ENCODE measurements at places on chromosomes 5 and 9.
A peak's percentile ranks its signal among the peaks of the same experiment; 100 is the strongest.

DNA sequence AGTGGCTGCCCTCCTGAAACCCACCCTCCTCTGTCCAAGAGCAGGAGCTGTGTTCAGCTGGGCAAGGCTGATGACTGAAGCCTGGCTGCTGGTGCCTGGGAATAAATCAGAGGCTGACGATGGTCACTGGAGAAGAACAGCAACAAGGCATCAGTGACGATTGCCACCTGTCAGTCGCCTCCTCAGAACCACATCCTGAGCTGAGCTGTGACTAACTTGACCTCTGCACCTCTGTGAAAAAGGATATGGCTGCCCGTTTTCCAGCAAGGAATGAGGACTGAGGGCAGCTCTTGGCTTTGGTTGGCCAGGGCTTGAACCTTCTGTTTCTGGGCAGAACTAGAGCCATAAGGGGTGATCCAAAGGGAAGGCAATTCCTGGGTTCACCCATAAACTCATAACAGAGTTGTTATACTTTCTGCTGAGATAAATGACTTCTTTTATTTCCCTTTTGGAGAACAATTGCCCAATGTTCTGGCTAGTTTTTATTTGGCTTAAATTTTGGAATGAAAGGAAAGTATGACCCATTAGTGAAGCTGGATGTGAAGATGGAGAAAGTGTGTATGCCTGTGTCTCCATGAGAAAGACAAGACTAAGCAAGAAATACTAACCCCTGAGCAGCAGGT lies 40.1 kb downstream of the TRIP13 start:
- no peak for DNase-seq

DNA sequence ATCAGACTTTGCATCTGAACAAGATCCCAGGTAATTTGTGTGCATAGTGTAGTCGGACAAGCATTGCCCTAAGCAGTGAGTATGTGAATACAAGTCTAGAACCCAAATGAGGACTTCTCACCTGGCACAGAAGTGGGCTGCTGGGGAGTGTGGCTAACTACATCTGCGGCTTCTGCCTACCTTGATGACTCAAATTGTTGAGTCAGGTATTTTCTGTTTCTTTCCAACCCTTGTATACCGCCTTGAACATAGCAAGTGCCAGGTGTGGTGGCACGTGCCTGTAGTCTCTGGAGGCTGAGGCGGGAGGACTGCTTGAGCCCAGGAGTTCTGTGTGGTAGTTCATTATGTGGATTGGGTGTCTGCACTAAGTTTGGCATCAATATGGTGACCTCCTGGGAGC lies 7.9 kb upstream of the JADE2 start:
- DNase-seq, result no peak

- DNase-seq, result no peak
Observed at GRCh38 chr5:3325972-3326840, 269.4 kb upstream of the IRX1 start.

DNA sequence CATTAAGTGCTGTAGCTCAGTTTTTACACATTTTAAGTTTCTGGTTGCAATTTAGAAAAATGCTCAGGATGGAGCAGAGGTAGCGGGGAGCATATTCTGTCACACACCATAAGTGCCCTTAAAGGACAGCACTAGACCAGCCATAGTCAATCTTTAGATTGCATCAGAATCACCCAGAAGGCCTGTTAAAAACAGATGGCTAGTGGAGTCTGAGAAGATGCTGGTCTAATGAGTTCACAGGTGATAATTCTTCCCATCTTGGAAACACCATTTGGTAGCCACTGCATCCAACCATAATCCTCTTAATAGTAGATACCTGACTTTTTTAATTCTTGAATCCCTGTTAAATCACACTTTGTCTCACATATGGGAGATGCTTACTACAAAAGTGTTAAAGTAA lies 113.2 kb downstream of the CDH18 start:
- no peak for DNase-seq

DNA sequence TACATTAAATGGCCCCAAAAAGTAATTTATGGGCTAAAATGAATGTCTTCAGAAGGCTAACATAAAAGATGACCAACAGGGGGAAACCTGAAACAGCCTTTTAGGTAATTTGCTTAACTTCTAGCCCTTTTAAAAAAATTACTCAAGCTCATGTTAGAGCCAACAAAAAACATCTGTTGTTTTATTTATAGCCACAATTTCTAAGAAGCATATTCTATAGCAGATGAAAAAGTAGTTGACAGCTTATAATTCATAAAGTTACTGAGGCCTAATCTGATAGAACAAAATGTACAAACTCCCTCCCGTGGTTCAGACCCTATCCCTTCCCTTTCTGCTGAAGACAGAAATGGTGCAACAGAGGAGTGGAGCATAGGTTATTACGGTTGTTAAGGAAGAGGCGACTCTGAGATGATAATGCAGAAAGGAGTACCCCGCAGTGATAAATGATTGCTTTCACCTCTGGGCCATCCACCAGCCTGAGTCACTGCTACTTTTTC lies 46.1 kb downstream of the PIK3R1 start:
- DNase-seq, result no peak

DNA sequence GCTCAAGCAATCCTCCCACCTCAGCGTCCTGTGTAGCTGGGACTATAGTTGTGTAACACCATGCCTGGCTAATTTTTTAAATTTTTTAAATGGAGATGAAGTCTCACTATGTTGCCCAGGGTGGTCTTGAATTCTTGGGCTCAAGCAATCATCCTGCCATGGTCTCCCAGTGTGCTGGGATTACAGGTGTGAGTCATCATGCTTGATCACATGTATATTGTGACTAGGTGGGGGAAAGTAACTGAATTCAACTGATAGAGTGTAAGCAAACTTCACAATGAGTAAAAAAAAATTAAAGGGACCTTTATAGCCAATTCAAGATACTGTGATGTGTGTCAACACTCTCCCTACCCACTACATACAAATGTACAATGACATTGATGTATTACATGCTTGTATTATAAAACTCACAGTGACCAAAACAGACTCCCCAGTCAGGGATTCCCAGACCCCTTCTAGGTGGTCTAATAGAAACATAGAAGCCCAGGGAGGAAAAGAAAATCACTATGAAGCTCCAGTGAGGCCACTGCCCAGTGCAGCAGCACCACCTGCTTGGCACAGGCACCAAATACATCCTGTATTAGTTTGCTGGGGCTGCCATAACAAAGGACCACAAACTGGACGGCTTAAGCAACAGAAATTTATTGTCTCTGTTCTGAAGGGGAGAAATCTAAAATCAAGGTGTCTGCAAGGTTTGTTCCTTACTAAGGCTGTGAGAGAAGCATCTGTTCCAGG lies 8.8 kb downstream of the PLGRKT start:
- DNase-seq, result no peak

DNA sequence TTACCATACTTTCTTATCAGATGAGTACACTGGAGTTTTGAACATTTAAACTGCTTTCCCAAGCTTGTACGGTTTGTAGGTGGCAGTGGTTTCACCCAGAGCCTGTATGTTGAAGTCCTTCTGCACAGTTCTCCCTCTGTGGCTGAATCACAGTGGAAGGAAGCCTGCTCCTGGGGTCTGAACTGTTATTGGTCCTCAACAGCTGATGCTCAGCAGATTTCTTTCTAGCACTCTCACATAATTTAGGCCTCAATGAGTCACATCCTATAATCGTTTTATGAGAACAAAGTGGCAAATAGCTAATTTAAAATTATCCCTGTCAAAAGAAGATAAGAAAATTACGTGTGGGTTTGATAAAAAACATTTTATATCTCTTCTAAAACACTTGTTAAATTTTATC lies 229.7 kb downstream of the TLE4 start:
- no peak for DNase-seq

DNA sequence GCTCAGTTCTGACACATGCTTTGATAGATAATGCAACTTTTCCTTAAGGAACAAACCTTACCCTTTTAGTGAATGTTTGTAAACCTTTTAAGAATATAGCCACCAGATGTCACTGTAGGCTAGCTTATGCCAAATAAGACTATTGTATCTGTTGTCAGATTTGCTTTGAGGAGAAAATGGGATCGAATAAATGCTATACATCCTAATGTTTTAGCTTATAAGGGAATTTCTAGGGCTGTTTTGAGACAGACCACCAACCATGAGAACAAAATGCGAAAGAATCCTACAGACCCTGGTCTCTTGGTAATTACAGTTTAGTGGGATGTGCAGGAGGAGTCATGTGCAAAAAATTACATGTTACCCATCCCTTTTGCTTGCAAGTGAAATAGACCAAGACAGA lies 127.6 kb upstream of the NMUR2 start:
- no peak for DNase-seq

DNA sequence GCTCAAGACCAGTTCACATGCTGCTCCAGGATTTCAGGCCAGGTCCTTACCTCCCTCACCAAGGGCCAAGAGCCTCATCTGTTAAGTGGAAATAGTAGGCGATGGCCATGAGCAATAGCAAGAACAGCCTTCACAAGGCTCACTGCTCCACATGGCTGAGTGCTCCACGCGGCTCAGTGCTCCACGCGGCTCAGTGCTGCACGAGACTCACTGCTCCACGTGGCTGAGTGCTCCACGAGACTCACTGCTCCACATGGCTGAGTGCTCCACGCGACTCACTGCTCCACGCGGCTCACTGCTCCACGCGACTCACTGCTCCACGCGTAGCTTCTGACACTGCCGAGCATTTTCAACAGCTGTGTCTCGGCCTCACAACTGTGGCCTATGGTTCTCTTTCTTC lies 36.4 kb upstream of the ADAMTS2 start:
- DNase-seq, result no peak

- DNase-seq, result no peak
Observed at GRCh38 chr9:95327239-95327865, 9.8 kb upstream of the FANCC start.

DNA sequence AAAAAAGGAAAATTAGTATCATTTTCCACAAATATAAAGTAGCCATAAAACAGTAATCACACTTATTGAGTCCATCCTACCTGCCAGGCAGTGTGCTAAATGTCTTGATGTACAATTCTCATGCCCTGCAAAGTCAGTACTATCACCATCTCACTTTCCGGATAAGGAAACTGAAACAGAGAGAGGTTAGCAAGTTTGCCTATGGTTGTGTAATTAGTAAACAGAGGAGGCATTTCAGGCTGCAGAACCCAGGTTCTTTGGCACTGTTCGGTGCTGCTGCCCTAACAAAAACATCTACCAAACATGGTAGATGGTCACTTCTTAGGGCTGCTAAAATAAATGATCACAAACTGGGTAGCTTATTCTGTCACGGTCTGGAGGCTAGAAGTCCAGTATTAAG lies 22.6 kb downstream of the PLAC8L1 start:
- no peak for DNase-seq

DNA sequence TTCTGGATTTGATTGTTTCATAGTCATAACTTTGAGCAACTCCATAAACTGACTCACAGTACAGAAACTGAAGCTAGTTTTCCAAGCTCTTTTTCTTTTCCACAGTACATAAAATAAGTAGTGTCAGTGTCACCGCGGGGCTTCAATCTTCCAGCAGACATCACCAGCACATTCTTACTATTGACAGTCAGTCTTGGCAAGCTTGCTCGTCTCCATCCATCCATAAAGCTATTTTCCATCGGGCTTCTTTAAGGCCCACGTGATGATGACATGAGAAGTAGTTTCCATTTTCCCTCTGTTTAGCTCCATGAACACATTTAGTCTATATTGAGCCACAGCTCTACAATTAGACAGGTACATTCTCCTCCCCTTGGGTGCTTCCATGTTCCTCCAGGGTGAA lies 443.4 kb downstream of the KDM4C start:
- no peak for DNase-seq

DNA sequence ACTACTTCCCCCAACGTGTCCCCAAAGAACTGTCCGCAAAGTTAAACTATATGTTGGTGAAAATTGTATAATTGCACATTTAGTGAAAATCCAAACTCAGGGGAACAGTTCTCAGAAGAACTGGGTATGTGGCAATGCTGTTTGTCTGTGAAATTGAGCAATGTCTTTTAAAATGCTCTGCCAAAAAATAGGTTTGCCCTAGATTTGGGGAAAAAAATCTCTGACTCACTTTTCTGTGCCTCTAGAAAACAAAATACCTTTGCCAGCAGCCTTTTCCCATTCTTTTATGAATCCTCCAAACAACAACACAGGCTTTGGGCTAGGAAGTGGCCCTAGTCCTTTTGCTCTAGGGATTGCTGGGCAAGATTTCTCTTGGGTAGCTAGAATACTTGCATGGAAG lies 37.4 kb upstream of the ZNF608 start:
- DNase-seq, result no peak

- DNase-seq, result peak; percentile 69
Observed at GRCh38 chr9:133683586-133684120, 47.5 kb downstream of the DBH start.

- no peak for DNase-seq
Observed at GRCh38 chr9:123266655-123267399, 1.6 kb downstream of the STRBP start.

DNA sequence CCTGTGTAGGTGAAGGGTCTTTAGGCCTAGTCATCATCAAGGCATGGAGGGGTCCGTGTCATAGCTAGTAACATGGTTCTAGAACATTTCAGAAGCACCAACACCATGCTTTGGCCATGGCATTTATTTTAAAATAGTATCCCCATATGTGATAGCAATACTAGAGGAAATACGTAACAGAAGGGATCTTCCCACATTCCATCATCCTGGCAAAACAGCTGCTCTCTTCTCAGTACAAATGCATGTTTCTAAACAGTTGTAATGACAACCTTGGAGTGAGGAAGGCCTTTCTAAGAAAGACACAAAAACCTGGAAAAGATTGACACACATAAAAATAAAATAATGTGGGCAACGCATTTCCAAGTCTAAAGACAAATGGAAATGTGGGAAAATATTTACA lies 97.6 kb downstream of the GADD45G start:
- DNase-seq, result no peak

DNA sequence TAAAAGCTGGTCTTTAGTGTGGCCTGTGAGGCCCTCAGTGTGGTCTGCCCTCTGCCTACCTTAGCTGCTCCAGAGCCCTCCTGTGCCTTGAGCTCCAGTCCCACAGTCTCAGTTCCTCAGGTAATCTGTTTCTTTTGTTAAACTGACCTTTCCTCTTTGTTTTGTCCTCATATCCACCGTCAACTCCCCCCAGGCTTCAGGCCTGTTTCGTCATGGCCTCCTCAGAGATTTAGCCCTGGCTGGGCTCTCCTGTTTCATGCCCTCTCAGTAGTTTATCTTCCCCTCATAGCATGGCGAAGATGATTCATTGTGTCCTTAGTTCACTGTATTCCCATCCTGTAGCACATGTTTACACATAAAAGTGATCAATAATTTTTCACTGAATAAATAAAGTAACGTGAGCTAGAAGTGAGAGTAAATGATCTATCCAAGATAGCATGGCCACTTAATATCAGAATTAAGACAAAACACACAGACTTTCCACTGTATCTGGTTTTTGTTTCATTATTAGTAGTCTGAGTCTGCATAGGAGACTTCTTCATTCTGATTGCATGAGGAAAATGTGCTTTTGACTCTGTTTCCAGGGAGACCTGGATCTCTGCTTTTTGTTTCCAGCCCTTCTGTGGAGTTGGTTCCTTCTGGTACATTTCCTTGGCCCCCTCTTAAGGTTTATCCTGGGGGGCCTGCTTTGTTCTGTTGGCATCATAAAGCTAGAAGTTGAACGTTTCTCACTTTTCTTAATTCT lies 70.5 kb downstream of the SNX24 start:
- no peak for DNase-seq

DNA sequence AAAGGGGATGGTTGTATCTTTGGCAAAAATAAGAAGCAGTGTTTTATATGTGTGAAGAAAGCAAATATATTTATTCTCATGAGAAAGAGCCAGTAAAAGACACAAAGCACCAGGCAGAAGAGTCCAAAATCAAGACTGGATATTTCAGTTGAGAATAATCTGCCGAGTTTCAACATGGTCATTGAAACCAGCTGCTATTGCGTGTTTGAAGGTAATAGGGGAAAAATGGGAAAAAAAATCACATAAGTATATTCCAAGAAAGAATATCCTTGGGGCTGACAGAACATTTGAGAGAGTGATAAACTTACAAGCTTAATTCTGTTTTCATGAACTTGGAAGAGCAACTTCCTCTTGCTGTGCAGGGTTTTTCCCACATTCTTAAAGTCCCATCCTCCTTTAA lies 79.9 kb downstream of the ISOC1 start:
- no peak for DNase-seq

Measured in T-helper 22 cell (primary cell).